ENCODE measurements at places on chromosomes 5 and 9.

- DNase-seq = no peak
Measured at GRCh38 chr5:160420331-160420610, 1.4 kb upstream of the PTTG1 start.

DNA sequence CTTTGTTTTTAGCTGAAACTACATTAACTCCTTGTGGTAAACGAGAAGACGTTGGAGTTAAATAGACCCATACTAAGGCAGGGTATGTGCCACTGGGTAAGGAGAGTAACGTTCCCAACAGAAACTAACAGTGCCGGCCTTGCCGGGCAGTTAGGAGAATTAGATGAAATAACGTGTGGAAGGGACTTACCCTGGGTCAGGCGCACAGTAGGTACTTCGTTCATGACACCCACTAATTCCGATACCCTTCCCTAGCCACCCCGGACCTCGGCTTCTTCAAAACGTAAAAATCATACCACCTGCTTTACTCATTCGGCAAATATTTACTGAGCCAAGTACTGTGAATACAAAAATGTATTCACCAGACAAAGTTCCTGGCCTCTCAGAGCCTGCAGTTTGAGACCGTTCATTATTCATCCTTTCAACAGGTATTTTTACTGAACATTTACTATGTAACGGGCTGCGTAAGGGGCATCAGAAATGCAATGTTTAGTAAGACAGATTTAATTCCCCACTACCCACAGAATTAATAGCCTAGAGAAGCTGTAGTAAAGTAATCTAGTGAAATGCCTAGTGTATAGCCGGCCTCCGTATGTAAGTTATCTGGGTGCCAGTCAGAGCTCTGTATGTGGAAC, 3.2 kb upstream of the SMIM23 start:
- DNase-seq = no peak

GRCh38 chr5:137217599-137218200, 281.4 kb downstream of the SPOCK1 start:
- no peak for DNase-seq

GRCh38 chr9:90442723-90443122, 199.9 kb downstream of the DIRAS2 start:
- DNase-seq = no peak

DNA sequence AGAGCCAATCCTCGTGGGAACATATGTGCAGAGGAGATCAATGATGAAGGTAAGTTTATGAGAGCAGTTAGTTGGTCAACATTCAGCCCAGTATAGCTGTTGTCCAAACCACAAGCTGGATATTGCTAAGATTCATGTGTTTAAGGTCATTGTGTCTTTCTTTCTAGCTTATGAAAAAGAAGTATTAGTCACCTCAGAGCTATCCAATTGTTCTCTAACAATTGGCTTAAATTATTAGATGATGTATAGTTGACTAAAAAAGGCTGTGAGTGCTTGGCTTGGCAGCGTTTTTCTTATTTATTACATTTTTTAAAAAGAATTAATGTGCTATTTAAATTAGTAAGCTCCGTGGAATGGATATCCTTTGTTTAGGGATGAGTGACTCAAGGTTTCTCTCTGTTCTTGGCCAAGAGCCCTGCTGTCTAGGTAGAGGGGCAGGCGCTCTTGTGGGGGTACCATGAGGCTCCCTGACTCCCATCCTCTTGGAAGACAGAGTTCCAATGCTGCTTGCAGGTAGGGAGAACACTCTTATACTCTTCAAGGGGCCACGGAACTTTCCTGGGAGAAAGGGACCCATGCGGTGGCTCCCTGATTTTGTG, 487.4 kb downstream of the IRX1 start:
- no peak for DNase-seq

GRCh38 chr9:131473891-131474290, 28.8 kb upstream of the POMT1 start:
- no peak for DNase-seq

DNA sequence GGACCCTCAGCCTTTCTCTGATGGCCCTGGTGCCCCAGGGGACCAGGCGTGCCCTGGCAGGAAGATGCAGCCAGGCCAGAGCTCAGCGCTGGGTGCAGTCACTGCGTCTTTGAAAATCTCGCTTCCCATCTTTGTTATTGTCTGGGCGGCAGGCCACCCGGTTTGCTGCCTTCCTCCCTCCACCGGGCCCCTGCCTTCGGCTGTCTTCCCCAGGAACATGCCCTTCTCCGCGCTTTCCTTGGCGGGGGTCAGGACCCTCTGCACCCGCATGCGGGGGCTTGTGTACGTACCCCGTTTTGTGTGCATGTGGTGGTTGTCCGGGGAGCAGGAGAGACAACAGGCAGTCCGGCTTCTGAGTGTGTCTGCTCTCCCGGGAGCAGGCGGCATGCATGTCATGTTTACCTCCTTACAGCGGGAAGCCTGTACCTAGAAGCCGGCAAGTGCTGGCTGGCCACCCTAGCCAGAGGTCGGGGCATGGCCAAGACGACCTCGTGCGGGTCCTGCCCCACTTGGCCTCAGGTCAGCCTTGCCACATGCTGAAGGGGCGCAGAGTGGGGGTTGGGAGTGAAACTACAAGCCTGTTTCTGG, 49.5 kb downstream of the DAB2IP start:
- DNase-seq = no peak

GRCh38 chr5:39730699-39731098, 305.9 kb upstream of the DAB2 start:
- DNase-seq = no peak

GRCh38 chr5:157816682-157817386, 42.1 kb downstream of the CLINT1 start:
- DNase-seq = no peak

GRCh38 chr5:83246071-83246470, 168.7 kb downstream of the XRCC4 start:
- DNase-seq = no peak

- DNase-seq = no peak
Measured at GRCh38 chr9:136551401-136552116, 5.7 kb upstream of the NOTCH1 start.

GRCh38 chr9:95438561-95439357, 78.0 kb downstream of the PTCH1 start:
- no peak for DNase-seq

- peak; percentile 27 for DNase-seq
Measured at GRCh38 chr9:26131886-26132285, 453.6 kb upstream of the TUSC1 start.

DNA sequence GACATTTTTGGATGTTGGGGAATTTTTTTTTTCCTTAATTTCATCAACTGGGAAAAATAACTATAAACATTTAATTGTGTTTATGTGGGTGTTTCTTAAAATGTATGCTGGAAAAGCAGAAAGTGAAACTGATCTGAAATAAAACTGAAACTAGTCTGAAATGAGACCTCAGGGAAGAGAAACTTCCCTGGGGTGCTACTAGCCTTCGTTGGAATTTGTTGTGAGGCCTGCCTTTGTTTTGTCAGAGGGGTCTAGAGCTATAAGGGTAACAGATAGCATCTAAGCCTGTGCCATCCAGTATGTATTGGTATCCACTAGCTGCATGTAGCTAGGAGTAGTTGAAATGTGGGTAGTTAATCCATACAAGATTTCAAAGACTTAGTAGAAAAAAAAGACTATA, 10.4 kb downstream of the ZNF618 start:
- DNase-seq = no peak

- no peak for DNase-seq
Measured at GRCh38 chr5:57172466-57173318, 1.2 kb upstream of the GPBP1 start.

- peak; percentile 20 for DNase-seq
Measured at GRCh38 chr5:23466401-23466912, 41.0 kb upstream of the PRDM9 start.

DNA sequence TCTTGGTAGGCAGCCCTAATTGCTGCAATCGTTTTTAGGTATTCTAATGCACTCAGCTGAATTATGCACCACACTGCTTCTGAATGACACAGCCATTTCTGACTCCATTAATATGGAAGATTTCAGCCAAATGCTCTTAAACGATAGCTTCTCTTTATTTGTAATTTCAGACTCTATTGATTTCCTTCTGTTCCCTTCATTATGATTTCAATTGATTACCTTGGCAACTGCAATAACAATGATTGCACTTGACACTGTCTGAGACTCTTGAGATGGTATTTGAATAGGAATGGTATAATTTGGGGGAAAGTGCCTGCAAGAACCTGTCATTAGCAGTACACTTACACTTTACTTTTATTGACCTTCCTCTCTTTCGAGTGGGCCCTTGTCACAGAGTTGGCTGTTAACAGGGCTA, 296.1 kb upstream of the DMAC1 start:
- DNase-seq = no peak

DNA sequence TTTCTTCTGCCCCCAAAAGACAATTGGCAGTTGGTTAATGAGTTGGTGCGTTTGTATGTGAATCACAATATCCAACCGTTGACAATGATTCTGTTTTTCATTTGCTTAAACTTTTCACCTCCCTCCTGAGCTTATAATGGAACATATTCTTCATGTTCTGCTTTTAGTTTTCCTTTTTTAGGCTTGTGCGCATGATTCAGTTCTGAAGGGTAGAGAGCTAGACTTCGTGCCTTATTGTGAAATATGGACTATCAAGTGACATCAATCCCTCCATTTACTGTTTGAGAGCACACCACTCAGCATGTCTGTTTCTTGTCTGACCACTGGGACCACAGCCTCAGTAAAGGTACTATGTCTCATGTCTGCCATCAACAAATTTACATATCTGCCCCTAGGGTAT, 30.5 kb upstream of the LPAR1 start:
- no peak for DNase-seq

- DNase-seq = no peak
Measured at GRCh38 chr9:70883056-70883455, 238.4 kb downstream of the TRPM3 start.

DNA sequence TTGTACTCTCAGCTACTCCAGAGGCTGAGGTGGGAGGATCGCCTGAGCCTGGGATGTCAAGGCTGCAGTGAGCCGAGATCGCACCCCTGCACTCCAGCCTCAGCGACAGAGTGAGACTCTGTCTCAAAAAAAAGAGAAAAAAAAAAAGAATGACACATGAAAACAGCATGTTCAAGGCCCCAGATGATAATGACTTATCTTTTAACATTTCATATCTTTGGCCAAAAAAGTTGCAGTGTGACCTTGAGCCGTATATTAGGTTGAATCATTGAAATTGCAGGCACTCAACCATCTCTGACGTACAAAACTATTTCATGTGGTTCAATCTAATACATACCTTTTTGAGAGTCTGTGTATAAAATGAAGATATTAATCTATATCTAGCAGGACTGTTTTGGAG, 79.1 kb upstream of the CPEB4 start:
- no peak for DNase-seq

GRCh38 chr5:169044962-169045361, 256.0 kb downstream of the SLIT3 start:
- no peak for DNase-seq

DNA sequence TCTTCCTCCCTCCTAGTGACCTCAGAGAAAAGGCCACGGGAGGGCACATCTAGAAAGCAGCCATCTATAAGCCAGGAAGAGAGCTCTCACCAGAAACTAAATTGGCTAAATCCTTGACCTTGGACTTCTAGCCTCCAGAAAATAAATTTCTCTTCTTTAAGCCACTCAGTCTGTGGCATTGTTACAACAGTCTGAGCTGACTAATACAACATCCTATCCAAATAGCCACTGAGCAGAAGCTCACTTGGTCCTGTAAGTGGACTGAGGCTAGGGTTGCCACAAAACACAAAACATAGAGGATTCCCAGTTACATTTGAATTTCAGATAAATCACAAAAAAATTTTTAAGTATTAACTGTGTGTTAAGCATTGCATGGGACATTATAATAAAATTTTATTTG, 383.4 kb downstream of the MLLT3 start:
- no peak for DNase-seq

DNA sequence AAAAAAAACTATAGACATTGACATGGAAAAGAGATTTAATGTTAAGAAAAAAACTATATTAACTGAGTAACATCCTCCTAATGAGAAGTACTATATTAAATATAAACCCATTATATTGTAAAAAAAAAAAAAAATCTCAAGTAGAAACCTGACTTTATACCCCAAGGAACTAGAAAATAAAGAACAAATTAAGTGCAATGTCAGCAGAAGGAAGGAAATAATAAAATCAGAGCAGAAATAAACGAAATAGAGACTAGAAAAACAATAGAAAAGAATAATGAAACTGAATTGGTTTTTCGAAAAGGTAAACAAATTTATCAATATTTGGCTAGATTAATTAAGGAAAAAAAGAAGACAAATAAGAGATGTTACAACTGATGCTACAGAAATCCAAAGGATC, 329.1 kb upstream of the ZNF608 start:
- no peak for DNase-seq

DNA sequence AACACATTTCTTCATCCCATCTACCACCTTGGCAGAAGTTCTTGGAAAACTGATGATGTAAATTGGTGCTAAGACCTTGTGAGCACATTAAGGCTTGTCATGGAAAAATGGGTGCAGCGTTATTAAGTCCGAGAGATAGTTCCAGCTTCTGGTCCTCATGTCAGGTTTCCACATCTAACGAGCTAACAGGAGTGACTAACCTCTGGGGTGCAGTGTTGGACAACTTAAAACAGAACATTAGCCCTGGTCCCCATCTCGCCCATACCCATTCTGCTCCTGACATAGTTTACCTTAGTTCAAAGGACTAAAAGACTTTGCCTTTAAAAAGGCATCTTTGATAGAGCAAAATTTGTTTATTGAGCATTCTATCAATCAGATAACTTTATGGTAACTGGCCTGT, 128.0 kb downstream of the SLC1A3 start:
- no peak for DNase-seq

DNA sequence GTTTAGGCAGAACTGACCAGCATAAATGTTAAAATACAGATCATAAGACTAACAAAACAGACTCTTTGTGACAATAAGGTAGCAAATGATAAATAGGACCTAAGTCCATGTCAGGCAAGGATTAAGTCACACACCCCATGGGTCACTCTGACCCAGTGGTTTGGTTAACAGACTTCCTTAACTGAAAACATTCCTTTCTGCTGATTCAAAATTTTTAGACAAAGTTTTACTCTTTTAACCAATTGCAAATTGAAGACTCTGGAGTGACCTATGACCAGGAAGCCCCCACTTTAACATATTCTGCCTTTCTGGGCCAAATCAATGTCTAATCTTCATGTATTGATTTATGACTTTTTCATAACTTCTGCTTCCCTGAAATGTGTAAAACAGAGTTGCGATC, 4.9 kb upstream of the NXNL2 start:
- no peak for DNase-seq

DNA sequence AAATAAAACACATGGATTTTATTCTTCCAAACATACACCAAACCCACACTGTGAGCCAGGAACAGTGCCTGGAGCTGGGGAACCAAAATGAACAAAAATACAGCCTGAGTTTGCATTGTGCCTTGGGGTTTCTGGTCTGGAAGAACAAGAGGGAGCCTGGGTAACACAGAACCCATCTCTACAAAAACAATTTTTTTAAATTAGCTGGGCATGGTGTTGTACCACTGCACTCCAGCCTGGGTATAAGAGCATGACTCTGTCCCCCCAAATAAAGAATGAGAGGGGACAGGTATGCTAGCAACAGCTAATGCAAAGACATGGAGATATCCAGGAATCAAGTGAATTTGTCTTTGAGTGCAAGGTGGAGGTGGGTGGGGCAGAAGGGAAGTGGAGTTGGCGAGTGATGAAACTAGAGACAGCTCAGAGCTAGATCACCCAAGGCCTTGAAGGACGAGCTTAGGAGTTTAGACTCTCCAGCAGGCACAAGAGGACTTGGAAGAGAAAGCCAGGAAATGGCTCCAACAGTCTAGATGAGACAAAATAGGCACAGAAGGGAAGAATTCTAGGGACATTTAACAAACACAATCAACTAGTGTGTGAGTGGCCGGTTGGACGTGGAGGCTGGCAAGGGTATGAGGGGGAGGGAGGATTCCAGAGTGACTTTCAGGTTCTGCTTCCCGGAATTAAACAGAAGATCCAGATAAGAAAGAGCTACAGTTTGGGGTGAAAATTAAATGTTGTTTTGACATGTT, 47.4 kb downstream of the FNBP1 start:
- no peak for DNase-seq

All from skeletal muscle cell (primary cell).